ENCODE measurements at places on chromosomes 16 and 17.

- H3K27me3 ChIP-seq: no peaks in the 10 kb centered on the region
- H3K4me3 ChIP-seq: no peak overlapping the region
- H3K4me1 ChIP-seq: peaks cover 3% of the 10 kb centered on the region
- no peak for DNase-seq
- H3K27ac ChIP-seq: no peak overlapping the region
These were observed 206.4 kb downstream of the ZFHX3 start for GRCh38 chr16:72841506-72841905.

- no peaks in the 10 kb centered on the region for H3K27me3 ChIP-seq
- H3K36me3 ChIP-seq: no peaks in the 10 kb centered on the region
- no peak overlapping the region for H3K27ac ChIP-seq
These were observed 152.0 kb downstream of the ZFHX3 start for GRCh38 chr16:72895951-72896350.

DNA sequence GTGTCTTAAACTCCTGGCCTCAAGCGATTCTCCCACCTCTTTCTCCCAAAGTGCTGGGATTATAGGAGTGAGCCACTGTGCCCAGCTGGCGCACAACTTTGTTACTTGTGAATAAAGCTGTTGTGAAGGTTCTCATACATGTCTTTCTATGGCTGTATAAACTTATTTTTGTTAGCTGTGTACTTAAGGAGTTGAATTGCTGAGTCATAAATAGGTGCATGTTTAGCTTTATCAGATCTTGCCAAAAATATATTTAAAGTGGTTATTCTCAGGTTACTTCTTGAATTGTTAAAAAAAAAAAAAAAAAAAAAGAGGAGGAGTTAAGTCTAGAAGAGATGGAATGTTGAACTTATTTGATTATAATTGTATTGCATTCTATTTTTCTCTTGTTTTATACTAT is 47.6 kb upstream of the IRX3 start:
- peaks cover 22% of the 10 kb centered on the region for H3K27me3 ChIP-seq
- H3K27ac ChIP-seq: no peak overlapping the region
- no peaks in the 10 kb centered on the region for H3K36me3 ChIP-seq
- H3K4me1 ChIP-seq: no peaks in the 10 kb centered on the region

DNA sequence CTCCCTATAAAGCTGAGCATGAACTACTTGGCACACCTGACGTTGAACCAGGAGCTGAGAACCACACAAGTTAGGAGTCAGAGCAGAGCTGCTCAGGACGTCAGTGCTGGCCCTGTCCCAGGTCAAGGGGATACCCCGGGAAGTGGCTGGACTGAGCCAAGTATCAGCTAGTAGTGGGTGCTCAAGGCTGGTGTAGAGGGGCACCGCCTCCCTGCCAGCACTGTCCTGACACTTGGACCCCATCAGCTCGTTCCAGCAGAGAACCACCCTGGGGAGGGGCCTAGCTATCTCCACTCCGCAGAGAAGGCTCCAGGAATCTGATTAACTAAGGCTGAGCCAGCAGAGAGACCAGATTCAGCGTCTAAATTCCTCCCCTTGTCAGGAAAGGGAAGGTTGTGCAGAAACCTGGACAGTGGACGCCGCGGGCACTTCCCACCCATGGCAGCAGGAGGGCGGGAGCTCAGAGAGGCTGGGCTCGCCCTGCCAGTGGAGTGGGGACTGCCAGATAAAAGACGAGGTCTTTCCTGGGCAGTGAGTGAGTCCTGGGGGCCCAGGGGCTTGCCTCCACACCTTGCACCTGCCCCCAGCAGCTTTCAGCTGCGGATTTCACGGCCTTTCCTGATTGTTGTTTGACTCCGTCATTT is 21.0 kb downstream of the C16orf90 start:
- no peak overlapping the region for H3K4me3 ChIP-seq
- H3K27ac ChIP-seq: peak overlapping the region; percentile 4
- H3K27me3 ChIP-seq: no peaks in the 10 kb centered on the region
- no peak for DNase-seq
- H3K36me3 ChIP-seq: no peaks in the 10 kb centered on the region
- peaks cover 29% of the 10 kb centered on the region for H3K4me1 ChIP-seq

DNA sequence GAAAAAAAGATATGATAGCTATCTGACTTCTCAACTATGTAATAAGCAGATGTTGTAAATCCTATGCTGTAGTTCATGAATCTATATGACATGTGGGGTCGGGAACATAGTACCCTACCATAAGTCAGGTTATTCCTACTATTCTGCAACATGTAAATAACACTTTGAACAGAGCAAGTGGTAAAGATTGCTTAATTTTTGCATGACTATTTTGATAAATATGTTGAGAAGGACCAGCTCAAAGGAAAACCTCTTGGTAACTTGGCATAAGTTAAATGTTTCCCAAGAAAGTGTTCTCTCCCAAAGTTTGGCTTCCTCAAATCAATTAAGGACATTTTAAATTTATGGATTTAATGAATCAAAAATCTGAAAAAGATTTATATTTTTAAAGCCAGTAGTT is 62.1 kb downstream of the ABHD15 start:
- H3K27me3 ChIP-seq: no peaks in the 10 kb centered on the region
- H3K4me1 ChIP-seq: no peaks in the 10 kb centered on the region
- H3K4me3 ChIP-seq: no peak overlapping the region
- H3K36me3 ChIP-seq: peaks cover 38% of the 10 kb centered on the region

GRCh38 chr16:74667255-74667700 is 601 bp upstream of the RFWD3 start:
- peaks cover 8% of the 10 kb centered on the region for H3K36me3 ChIP-seq
- peaks cover 4% of the 10 kb centered on the region for H3K4me1 ChIP-seq
- peak; percentile 19 for DNase-seq
- H3K4me3 ChIP-seq: peak overlapping the region; percentile 100
- H3K27ac ChIP-seq: peak overlapping the region; percentile 66

Data from transverse colon (tissue), 4 donors.